ENCODE measurements at places on chromosomes 1 and 21.
A peak's percentile ranks its signal among the peaks of the same experiment; 100 is the strongest.

GRCh38 chr21:35071347-35071746 lies 22.2 kb upstream of the RUNX1 start:
- DNase-seq = no peak

DNA sequence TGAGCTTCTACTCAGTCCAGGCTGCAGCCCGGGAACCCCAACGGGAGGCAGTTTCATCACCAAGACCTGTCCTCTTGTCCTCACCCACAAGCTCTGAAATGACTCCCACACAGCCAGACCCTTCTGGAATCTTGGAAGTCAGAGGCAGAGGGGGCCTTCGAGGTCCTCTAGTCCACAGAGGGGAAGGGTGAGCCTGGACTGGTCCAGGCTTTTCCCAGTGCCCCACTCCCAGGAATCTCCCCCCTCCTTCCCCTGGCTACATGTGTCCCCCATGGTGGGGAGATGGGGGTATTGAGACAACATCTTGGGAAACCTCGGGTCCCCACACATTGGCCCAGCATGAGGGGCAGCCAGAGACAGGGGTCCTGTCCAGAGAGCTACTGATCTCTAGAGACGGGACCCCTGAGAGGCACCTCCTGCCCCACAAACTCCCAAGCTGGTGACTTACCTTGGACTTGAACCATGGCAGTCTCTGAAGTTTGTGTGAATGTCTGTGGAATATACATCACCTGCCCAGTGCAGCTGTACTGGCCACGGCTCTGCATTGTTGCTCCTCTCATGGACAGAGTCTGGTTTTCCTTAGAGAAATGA lies 19.4 kb upstream of the SLAMF9 start:
- DNase-seq = no peak

GRCh38 chr1:207031632-207032264 lies 808 bp downstream of the C1orf116 start:
- no peak for DNase-seq

GRCh38 chr1:3883194-3883925 lies 16.7 kb downstream of the C1orf174 start:
- DNase-seq = no peak

GRCh38 chr21:34800797-34801518 lies 132.2 kb downstream of the CLIC6 start:
- no peak for DNase-seq

DNA sequence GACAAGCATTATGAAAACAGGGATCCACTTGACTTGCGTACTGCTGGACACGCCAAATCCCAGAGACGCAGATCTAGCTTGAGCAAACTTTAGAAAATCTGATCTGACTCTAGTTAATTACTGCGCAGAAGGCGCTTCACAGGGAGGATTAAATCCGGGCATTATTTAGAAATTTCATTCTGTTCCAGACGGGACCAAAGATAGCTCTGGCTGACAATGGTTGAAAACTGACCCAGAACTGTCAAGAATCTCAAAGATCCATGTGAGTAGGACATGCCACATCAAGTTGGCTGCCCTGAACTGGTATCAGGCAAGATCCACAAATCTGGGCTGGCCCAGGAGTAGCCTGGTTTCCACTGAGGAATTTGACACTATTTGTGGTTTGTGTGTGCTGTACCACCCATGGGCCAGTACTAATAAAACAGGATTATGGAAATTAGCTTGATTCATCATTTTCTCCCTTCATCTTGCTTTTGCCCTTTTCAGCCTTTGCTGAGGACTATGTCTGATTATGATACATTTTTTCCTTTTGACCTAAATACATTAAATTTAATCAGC lies 171.0 kb downstream of the VAV3 start:
- no peak for DNase-seq

GRCh38 chr1:26349188-26349876 lies 4.6 kb downstream of the CRYBG2 start:
- no peak for DNase-seq

DNA sequence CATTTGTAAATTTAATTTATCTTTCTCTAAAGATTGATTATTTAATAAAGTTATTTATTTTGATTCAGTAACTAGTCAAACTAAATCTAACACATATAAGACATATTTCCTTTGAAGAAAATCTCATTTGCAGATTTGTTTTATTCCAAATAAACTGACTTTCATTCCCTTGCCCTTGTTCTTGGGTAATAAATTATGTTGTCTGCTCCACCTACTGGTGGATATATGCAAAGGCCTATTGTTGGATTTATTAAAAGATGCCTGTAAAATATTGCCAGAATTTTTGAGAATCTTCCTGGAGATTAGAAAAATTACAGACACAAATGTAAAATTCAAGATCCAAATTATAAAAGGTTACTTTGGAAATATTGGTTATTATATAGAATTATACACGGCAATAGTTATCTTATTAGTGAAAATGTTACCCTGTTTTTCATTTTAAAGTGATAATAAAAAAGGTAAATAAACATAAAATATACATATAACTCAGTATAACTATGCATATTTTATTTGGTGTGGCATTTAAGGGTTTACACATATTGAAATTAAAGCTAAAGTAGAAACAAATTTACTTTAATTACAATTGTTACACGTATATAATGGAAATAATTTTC lies 116.1 kb downstream of the SPATA17 start:
- peak; percentile 64 for DNase-seq

GRCh38 chr1:206809504-206810084 lies 37.3 kb upstream of the IL10 start:
- DNase-seq = peak; percentile 81

All from hematopoietic multipotent progenitor cell treated with erythropoietin and hydrocortisone succinate and interleukin-3 and kit ligand, for 4 days (in vitro differentiated cells).